ENCODE measurements at places on chromosomes 2 and 18.

DNA sequence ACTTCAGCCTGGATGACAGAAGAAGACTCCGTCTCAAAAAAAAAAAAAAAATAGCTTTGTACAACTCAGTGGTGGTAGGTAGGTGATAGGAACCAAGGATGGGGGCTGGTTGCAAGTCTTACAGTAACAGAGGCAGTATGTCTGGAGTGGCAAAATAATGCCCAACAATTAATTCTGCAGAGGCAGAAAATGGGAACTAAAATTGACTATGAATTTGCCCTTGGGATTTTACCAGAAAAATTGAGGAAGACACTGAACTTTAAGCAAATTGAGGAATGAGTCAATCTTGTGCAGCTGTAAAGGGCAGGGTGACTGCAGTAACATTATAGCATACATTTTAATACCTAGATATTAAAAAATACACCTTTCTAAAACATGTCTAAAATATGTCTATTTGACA, 292.1 kb upstream of the FBXO11 start:
- DNase-seq = no peak

DNA sequence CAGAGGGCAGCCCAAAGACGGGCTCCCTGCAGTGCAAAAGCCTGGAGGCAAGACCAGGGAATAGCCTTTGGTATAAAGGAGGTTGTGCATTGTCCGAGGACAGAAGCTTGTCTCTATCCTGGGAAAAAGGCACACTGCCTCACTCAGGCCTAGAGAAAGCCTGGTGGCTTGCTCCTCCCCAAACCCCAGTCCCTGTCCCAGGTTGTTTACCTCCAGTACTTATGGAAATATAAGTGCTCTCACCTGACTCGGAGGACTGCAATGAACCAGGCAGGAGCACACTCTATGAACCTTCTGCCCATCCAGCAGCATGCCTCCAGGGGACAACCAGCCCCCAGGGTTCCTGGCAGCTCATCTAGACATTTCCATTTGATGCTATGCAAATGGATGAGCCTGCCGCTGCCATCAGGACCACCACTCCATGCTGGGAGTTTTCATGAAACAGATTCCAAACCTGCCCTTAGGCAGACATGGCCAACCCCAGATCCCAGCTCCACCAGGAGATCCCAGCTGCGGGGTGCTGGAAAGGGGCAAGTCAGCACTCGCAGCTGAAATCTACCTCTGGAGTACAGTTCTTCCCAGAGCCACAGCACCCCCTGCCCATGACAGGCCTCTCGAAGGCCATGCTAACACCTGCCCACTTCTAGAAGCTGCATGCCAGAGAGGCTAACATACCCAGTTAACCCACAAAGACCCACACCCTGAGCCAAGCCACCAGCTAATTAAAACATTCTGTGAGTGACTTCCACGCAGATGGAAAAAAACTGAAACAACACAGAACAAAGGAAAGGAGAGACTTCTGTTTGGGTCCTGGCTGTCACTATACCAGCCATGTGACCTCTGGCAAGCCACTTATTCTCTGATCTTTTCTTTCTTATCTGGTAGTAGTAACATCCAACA, 101.7 kb downstream of the TTC32 start:
- no peak for DNase-seq

DNA sequence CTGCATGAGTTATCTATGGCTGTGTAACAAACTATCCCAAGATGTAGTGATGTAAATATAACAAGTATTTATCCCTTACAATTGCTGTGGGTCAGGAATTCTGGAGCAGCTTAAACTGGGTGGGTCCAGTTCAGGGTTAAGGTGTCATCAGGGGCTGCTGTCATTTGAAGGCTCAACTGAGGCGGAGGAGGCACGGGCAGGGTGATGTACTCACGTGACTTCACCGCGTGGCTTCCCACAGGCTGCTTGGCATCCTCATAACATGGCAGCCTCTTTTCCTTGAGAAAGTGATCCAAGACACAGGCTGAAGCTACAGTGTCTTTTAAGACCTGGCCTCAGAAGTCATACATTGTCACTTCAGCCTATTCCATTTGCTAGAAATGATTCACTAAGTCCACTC, 125.8 kb downstream of the PTGR3 start:
- no peak for DNase-seq

- DNase-seq = no peak
Observed at GRCh38 chr2:37665604-37666362, 5.7 kb downstream of the CDC42EP3 start.

DNA sequence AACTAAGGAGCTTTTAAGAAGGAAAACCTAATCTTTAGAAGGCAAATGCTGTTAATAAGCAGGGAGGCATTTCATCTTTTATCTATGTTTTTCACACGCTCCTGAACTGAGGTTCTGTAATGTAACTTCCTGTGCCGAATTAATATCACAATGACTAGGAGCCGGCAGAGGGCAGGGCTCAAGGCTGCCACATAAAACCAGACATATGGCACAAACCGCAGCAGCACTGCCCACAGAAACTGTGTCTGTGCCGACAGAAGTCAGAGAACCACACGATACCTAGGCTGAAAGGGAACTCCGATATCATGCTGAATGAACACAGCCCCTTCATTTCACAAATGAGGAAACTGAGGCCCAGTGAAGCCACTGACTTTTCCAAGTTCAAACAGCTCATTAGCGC, 112.1 kb downstream of the EIPR1 start:
- DNase-seq = no peak

GRCh38 chr2:240642061-240642805, 17.0 kb downstream of the GPR35 start:
- no peak for DNase-seq

DNA sequence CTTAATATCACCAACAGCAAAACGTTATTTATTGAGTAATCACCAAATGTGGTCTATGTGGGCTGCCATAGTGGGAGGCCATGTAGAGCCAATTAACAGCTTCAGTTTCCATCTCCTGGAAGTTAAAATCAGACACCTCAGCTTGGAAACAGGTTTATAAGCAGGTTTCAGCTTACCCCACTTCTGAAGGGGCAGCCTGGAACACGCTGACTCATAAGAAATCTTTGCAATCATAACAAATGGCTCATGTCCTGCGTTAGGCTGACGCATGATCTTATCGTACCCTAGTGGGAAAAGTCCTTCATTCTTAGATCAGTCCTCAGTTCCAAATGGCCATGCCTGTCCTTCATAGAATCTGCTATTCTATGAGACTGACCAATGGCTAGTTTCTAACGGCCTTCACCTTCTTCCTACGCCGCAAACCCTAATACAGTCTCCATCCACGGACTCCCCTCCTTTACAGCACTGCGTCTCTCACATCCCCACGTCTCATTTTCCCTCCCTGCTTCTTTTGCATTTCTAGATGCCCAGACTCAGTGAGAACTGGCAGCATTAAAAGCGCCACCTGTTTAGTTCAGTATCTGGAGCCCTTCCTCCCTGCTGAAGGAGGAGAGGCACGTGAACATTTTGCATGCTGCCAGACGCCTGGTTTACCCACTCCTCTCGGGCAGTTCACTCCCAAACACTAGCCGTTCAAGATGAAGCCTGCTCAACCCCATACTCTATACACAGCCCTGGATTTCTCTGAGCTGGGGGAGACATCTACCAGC, 24.2 kb upstream of the BZW1 start:
- DNase-seq = no peak

Measured in D721Med (cell line).